ENCODE measurements at places on chromosomes 5 and 9.

GRCh38 chr5:158541536-158542297 lies 558.0 kb downstream of the EBF1 start:
- H3K4me1 ChIP-seq, result no peaks in the 10 kb centered on the region
- no peak for DNase-seq
- no peak overlapping the region for H3K4me3 ChIP-seq
- H3K27me3 ChIP-seq, result peaks cover 17% of the 10 kb centered on the region
- H3K27ac ChIP-seq, result no peak overlapping the region
- H3K36me3 ChIP-seq, result no peaks in the 10 kb centered on the region

- DNase-seq, result no peak
- peaks cover 11% of the 10 kb centered on the region for H3K36me3 ChIP-seq
- H3K4me1 ChIP-seq, result peaks cover 35% of the 10 kb centered on the region
- H3K27ac ChIP-seq, result no peak overlapping the region
- H3K4me3 ChIP-seq, result no peak overlapping the region
Observed at GRCh38 chr9:132008184-132008803, 71.4 kb downstream of the MED27 start.

DNA sequence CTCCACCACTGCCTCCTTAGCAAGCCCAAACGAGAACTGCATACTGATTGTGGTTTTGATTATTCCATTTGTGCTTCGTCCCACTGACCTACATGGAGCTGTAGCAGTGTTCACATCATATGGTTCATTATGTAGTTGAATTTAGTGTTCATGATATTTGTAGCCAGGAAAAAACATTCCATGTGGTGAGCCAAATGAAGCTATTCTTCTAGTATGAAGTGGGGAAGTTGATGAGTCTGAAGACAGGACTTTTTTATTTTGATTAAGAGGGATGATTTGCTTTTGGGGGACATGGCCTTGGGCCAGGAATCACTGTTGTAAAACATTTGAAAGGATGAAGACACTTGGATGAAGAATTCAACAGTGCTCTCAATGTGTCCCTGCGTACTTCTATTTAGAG lies 192.9 kb upstream of the SLC27A6 start:
- H3K36me3 ChIP-seq, result no peaks in the 10 kb centered on the region
- no peak overlapping the region for H3K4me3 ChIP-seq
- DNase-seq, result no peak
- H3K4me1 ChIP-seq, result peaks cover 10% of the 10 kb centered on the region
- no peak overlapping the region for H3K27ac ChIP-seq
- H3K27me3 ChIP-seq, result no peaks in the 10 kb centered on the region

- no peaks in the 10 kb centered on the region for H3K27me3 ChIP-seq
- H3K4me1 ChIP-seq, result no peaks in the 10 kb centered on the region
- no peak overlapping the region for H3K4me3 ChIP-seq
- no peaks in the 10 kb centered on the region for H3K36me3 ChIP-seq
Observed at GRCh38 chr5:121630402-121630801, 221.3 kb upstream of the FTMT start.

DNA sequence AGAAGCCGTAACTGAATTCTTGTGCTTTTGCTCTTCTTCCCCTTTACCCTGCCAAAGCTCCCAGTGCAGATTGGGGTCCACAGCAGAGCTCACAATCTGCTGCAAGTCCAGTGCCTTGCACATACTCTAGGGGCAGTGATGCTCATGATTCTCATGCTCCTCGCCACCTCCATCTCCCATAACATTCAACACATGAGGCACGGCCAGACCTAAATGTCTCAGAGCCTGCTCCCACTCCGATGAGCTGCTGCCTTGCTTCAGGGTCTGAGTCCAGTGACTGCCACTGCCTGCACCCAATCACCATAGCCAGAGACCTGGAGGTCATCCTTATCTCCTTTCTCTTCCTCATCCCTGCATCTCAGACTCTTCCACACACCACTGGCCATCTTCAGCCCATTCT lies 10.5 kb downstream of the CSF1R start:
- H3K36me3 ChIP-seq, result peaks cover 2% of the 10 kb centered on the region
- DNase-seq, result no peak
- H3K27me3 ChIP-seq, result peaks cover 22% of the 10 kb centered on the region
- H3K4me3 ChIP-seq, result no peak overlapping the region

- DNase-seq, result no peak
- H3K27ac ChIP-seq, result no peak overlapping the region
- H3K4me1 ChIP-seq, result no peaks in the 10 kb centered on the region
- no peaks in the 10 kb centered on the region for H3K36me3 ChIP-seq
- no peak overlapping the region for H3K4me3 ChIP-seq
Observed at GRCh38 chr5:63085561-63085960, 506.9 kb downstream of the LRRC70 start.

DNA sequence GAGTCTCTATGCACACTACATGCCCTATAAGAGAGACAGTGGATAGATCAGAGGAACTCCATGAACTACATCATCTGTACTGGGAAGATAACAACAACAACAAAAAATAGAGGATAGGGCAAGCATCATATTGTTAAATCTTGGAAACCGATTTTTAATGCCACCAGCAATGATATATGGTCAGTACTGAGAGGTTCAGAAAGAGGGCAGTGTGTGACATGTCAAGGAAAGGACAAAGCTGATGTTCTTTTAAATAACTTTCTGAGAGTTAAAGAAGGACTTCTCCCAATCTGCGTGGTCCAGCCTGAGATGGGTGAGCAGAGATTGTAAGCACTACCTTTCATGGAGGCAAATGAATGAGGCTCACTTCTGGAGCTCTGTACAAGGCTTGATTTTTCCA lies 62.0 kb upstream of the PHF24 start:
- H3K4me3 ChIP-seq, result no peak overlapping the region
- H3K36me3 ChIP-seq, result peaks cover 2% of the 10 kb centered on the region
- H3K4me1 ChIP-seq, result peaks cover 2% of the 10 kb centered on the region

GRCh38 chr5:114101153-114101552 lies 260.7 kb upstream of the KCNN2 start:
- H3K4me3 ChIP-seq, result no peak overlapping the region
- H3K27ac ChIP-seq, result no peak overlapping the region
- DNase-seq, result no peak
- H3K36me3 ChIP-seq, result no peaks in the 10 kb centered on the region

- no peaks in the 10 kb centered on the region for H3K36me3 ChIP-seq
- no peaks in the 10 kb centered on the region for H3K27me3 ChIP-seq
- no peaks in the 10 kb centered on the region for H3K4me1 ChIP-seq
- no peak overlapping the region for H3K27ac ChIP-seq
Observed at GRCh38 chr9:78542491-78543181, 245.7 kb downstream of the PSAT1 start.

GRCh38 chr5:147484708-147485020 lies 25.2 kb downstream of the DPYSL3 start:
- no peak for DNase-seq
- H3K4me1 ChIP-seq, result no peaks in the 10 kb centered on the region

- H3K27me3 ChIP-seq, result no peaks in the 10 kb centered on the region
- H3K27ac ChIP-seq, result no peak overlapping the region
- no peak for DNase-seq
- no peaks in the 10 kb centered on the region for H3K4me1 ChIP-seq
- no peaks in the 10 kb centered on the region for H3K36me3 ChIP-seq
Observed at GRCh38 chr5:124110942-124111341, 599.0 kb downstream of the CSNK1G3 start.

DNA sequence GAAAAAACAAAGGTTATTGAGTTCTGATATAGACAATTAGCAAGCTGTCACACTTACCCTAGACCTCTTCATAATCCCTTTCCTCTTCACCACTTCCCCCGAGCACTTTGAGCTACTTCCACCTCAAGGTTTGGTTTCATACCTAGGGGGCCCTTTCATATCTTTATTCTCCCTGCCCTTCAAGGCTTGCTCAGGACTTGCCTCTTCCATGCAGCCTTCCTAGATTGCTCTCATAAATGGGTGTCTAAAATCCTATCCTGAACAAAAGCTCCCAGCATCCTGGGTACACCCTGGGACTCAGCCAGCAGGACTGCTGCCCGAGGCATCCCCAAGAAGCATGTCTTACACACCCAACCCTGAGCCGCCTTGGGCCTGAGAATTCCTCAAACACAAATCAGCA lies 157.3 kb downstream of the C5orf15 start:
- H3K36me3 ChIP-seq, result no peaks in the 10 kb centered on the region
- no peak overlapping the region for H3K4me3 ChIP-seq
- peak overlapping the region; percentile 53 for H3K27ac ChIP-seq
- peaks cover 2% of the 10 kb centered on the region for H3K4me1 ChIP-seq

GRCh38 chr5:154541553-154541952 lies 63.5 kb upstream of the HAND1 start:
- no peaks in the 10 kb centered on the region for H3K4me1 ChIP-seq
- no peaks in the 10 kb centered on the region for H3K36me3 ChIP-seq
- H3K27me3 ChIP-seq, result peaks cover 38% of the 10 kb centered on the region
- H3K4me3 ChIP-seq, result no peak overlapping the region

DNA sequence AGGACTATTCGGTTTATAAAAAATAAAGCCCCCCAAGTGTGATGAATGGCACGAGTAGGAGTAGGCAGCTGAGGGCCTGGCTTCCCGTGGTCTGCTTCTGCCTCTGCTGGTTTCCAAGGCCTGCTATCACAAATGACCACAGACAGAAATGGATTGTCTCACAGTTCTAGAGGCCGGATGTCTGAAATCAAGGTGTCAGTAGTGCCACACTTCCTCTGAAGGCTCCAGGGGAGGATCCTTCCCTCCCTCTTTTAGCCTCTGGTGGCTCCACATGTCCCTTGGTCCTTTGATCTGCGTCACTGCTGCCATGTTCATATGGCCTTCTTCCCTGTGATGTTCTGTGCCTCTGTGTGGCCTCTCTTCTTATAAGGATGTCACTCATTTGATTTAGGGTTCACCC lies 15.1 kb downstream of the PRKACG start:
- H3K4me3 ChIP-seq, result no peak overlapping the region
- H3K27me3 ChIP-seq, result peaks cover 20% of the 10 kb centered on the region
- peaks cover 2% of the 10 kb centered on the region for H3K36me3 ChIP-seq
- DNase-seq, result no peak
- no peak overlapping the region for H3K27ac ChIP-seq

DNA sequence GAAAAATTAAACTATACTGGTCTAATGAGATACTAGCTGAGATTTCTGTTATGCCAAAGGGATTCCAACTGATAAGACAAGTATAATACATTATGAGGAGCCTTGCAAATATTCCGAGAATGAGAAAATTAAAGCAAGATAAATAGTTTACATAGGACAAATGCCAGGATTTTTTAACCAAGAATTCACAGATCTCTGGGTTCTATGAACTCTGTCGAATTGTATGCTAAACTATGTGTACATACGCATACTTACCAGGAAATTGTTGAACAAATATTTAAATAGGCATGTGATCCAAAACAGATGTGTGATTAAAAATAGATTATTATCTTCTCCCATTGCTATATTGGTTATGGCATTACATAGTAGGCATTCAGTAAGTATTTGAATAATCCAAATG lies 616.6 kb downstream of the GABRG2 start:
- DNase-seq, result no peak
- no peaks in the 10 kb centered on the region for H3K36me3 ChIP-seq
- H3K4me3 ChIP-seq, result no peak overlapping the region
- H3K27me3 ChIP-seq, result no peaks in the 10 kb centered on the region
- H3K27ac ChIP-seq, result no peak overlapping the region

DNA sequence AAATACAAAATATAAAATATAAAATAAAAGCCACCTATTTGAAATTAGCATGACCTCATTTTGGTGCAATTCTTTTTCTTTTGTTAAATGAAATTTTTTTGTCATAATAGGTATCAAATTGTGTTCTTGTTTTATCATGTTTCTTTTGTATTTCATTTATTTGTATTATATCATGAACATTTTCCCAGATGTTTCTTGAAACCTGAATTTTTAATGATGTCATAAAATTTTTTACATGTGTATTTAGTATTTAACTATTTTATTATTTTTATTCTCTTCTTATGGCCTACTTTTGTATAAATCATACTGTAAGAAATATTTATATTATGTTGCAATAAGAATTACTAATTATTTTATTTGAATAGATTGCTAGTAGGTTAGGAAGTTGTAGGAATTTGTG lies 361.7 kb downstream of the TMEM161B start:
- H3K27ac ChIP-seq, result no peak overlapping the region
- H3K27me3 ChIP-seq, result no peaks in the 10 kb centered on the region
- H3K36me3 ChIP-seq, result no peaks in the 10 kb centered on the region
- H3K4me1 ChIP-seq, result no peaks in the 10 kb centered on the region
- no peak overlapping the region for H3K4me3 ChIP-seq
- no peak for DNase-seq

DNA sequence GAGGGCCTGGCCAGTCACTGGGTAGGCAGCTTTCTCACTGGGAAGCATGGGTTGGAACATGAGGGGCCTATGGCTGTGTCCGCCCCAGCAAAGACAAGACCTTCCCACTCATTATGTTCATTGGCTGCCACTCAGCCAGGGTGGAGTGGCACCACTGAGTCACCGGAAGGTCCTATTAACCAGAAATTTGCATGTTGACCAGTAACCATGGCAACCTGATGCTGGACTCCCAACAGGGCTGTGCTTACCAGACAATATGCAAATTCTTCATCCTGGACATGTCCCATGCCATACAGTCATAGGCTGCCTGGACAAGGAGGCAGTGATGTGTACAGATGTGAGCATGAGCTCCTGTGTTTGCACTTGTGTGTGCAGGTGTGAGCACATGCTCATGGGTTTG lies 66.7 kb downstream of the PSD2 start:
- peaks cover 3% of the 10 kb centered on the region for H3K36me3 ChIP-seq
- DNase-seq, result no peak
- H3K4me3 ChIP-seq, result no peak overlapping the region
- no peaks in the 10 kb centered on the region for H3K4me1 ChIP-seq

DNA sequence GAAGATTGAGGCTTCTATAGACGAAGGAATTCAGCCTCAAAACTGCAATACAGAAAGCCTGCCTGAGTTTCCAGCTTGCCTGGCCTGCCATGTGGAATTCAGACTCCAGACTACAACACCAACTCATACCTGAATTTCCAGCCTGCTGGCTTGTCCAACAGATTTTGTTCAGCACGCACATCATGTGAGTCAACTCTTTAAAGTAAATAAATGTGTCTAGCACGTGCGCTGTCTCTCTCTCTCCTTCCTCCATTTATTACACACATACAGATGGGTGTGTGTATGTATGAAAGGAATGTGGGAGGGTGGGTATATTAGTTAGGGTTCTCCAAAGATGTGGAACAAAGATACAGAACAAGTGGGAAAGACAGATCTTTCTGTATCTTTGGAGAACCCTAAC lies 82.4 kb upstream of the TAS2R1 start:
- H3K4me1 ChIP-seq, result peaks cover 2% of the 10 kb centered on the region
- H3K4me3 ChIP-seq, result no peak overlapping the region
- no peaks in the 10 kb centered on the region for H3K36me3 ChIP-seq
- no peak overlapping the region for H3K27ac ChIP-seq

- H3K36me3 ChIP-seq, result no peaks in the 10 kb centered on the region
- no peaks in the 10 kb centered on the region for H3K27me3 ChIP-seq
- peaks cover 2% of the 10 kb centered on the region for H3K4me1 ChIP-seq
- H3K27ac ChIP-seq, result no peak overlapping the region
- no peak for DNase-seq
Observed at GRCh38 chr5:101012880-101013279, 109.8 kb upstream of the ST8SIA4 start.

DNA sequence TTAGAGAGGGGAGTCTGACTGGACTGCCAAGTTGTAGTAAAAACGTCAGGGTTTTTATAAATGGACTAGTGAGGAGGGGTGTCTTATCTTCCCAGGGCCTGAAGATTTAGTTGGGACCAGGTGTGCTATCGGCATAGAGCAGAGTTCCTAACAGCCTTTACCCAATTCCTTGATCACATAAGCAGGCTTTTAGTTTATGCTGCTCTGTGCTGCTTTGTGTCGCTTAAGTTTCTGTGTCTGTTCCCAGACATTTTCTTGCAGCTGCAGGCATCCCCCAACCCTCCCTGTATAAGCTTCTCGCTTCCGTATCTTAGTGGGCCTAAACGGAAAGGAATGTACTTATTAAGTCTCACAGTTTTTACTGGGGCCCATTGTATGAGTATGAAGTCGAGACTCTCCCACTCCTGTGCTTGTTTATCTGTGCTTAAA lies 2.6 kb upstream of the SMC5 start:
- H3K4me3 ChIP-seq, result no peak overlapping the region
- peaks cover 5% of the 10 kb centered on the region for H3K36me3 ChIP-seq
- no peak for DNase-seq

Measured in T-helper 17 cell (primary cell).